T-helper 1 cell (primary cell): ENCODE measurements at places on chromosomes 4 and X.

DNA sequence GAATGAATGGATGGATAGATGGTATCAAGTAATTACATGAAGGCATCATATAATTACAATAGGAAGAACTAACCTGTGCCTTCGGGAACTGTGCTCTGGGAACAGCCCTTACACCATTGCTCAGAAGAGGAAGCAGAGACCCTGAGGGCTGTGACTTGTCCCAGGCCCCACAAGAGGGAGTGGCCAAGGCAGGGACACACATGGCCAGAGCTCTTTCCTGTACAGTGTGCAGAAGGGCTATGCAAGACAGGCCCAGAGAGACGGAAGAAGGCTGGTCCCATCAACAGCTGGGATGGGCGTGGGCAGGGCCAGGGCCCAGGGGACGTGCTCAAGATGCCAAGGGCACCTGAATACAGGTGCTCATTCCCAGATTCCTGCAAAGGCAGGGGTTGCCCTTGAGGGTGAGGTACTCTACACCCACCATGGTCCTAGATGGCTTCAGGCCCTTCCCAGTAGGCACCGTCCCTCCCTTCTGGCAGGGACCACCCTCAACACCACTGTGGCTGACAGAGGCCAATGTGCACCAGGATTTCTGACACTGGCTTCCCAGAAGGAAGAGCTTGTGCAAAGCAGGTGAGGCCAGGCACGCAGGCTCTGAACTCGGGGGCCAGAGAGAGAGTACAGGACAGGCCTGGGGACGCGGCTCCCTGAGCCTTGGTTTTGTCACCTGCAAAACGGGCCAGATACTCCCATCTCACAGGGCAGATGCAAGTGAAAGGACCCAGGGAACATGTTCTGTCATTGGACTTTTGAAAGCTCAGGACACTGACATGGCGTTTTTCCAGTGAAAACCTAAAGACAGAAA, 1.7 kb downstream of the EVC2 start:
- DNase-seq: no peak

DNA sequence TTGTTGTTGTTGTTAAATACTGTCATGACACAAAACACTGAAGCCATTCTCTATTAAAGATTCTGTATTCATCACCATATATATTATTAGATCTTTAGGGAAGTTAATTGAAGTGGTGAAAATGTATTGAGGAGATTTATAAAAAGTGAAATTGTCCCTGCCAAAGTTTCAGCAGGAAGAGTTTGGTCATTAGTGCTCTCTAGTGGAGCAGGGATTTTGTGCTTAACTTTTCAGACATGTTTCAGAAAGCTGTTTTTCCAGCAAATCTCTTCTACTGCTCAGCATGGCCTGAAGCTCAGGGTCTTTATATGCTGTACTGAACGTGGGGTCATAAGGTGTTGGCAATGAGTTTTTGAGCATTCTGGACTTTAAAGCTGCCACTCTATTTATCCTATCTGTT, 36.7 kb upstream of the CXXC4 start:
- no peak for DNase-seq

GRCh38 chrX:153864101-153864500, 21.9 kb downstream of the L1CAM start:
- DNase-seq: no peak

GRCh38 chr4:6134612-6135220, 65.6 kb downstream of the JAKMIP1 start:
- no peak for DNase-seq

DNA sequence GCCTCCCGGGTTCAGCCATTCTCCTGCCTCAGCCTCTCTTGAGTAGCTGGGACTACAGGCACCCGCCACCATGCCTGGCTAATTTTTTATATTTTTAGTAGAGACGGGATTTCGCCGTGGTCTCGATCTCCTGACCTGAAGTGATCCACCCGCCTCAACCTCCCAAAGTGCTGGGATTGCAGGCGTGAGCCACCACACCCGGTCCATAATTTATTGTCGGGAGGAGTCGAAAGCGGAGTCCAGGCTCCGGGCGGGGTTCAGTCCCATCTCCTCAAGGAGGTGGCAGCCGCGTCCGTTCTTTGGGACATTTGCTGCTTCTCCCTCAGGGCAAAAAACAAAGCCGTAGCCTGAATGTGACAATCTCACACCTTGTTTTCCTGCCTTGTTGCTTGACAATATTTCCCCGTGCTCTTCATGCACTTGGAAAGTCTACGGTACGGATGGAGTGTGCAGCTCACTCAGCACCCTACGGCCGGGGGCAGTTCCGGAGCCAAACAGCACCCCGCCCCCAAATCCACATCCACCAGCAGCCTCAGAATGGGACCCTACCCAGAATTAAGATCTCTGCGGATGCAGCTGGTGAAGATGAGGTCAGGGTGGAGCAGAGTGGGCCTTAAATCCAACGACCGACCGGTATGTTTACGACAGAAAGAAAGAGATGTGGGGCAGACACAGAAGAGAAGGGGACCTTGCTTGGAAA, 9.6 kb downstream of the GTPBP6 start:
- DNase-seq: no peak

DNA sequence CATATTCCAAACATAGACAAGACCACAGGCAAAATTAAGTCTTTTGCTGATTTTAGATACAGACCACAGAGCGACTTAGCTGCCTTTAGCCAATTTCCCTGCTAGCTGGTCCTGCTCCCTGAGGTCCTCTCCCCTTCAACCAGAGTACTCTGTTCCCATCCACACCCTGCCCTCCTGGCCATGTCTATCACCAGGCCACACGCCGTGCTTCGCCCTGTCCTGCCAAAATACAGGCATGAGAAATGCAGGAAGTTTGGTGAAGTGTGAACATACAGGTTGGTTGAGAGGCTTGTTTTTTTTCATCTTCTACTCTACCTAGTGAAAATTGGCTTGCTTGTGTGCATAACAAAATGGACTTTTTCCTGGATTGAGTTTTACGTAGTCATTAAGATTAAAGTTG, 226.2 kb upstream of the TENM3 start:
- no peak for DNase-seq

DNA sequence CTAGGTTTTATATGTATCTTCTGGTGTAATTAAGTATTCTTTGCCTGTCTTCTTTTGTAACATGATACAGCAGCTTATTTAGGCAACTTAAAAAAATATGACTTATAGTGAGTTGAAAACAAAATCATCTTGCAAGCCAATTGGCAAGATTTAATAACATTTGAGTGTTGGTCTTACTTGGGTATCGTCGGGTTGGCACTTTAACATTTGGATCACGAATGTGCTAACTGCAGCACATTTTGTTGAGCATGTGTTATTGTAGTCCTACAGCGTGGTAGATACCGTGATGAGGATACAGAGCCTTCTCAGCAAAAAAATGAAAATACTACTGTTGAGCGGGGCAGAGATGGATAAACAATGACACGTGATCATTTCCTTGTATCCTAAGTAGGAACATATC, 295.3 kb downstream of the ARHGAP10 start:
- no peak for DNase-seq

GRCh38 chr4:84901173-84901572, 65.3 kb downstream of the WDFY3 start:
- DNase-seq: no peak

GRCh38 chr4:53782458-53782845, 191.2 kb upstream of the LNX1 start:
- no peak for DNase-seq

GRCh38 chr4:47819178-47819577, 18.7 kb downstream of the CORIN start:
- no peak for DNase-seq

DNA sequence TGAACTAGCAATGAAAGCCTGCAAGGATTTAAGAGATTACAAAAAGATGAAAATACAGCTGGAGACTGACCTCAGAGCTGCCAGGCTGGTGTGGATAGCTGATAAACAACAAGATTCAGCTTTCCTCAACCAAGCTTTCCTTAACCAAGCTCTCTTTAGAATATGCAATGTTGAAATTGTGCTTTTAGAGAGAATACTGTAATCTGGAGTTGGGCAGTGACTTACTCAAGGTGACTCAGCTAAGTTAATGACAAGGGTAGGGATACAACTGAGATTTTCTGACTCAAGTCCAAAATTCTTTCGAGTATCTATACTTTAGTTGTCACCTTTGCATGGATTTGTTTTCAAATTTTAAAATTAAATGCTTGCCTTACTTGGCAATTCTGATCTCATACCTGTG, 98.0 kb downstream of the AMMECR1 start:
- no peak for DNase-seq

GRCh38 chr4:79743014-79743413, 330.0 kb downstream of the ANTXR2 start:
- DNase-seq: no peak

DNA sequence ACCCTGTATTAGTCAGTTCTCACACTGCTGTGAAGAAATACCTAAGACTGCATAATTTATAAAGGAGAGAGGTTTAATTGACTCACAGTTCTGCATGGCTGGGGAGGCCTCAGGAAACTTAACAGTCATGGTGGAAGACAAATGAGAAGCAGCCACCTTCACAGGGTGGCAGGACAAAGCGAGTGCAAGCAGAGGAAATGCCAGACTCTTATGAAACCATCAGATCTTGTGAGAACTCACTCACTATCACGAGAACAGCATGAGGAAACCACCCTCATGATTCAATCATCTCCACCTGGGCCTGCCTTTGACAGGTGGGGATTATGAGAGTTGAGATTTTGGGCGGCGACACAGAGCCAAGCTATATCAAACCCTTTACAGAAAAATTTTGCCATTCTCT, 722.4 kb downstream of the RAB28 start:
- no peak for DNase-seq

GRCh38 chr4:42331040-42331439, 66.2 kb upstream of the SHISA3 start:
- DNase-seq: no peak

DNA sequence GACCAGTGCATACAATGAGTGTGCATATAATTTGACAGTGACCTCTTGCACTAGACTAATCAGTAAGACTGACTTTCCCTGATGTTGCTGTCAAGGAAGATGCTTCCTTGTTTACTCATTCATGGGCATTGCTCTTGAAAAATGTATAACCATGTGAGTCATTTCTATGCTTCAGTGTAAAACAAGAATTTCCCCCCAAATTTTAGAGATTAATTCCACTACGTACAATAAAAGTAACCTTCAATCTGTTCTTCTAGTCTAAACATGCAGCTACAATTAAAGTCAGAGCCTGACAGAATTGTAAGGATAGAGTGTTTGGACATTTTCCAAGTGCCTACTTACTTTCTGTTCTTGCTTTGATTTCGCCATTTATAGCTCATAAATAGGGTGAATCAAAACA, 935.7 kb downstream of the RAPGEF2 start:
- no peak for DNase-seq

GRCh38 chrX:117990438-117990837, 126.2 kb downstream of the KLHL13 start:
- DNase-seq: no peak

DNA sequence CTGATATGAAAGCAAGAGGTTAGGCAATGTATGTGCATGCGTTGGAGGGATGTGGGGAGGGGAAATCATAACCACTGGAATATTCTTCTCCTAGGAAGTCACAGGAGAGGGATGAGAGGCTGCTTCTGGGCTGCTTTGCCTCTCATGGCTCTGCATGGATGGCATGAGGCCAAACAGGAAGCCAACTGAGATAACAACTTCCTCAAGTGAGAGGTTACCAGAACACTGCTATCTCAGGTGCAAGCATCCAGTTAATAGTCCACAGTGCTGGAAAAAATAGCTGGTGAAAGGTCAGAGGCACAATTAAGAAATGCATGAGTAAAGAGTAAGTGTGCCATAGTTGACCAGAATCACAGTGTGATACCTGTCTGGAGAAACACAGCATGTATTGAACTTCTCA, 113.3 kb downstream of the ELOVL6 start:
- no peak for DNase-seq

DNA sequence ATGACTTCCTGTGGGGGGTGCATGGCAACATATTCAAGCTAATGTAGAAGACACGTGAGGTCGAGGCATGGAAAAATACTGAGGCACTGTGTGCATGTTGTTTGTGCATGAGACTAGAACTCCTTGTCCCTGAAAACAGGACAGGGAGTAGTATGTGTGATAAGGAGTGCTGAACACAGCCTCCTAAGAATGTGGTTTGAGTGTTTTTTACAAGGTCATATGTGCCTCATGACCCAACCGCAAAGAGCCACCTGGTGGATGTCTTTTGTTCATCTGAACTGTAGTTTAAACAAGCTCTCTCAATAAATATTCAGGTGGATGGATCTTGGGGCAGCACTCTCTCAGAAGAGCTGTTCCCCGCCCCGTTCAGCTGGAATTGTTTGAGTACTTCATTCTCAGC, 226.6 kb downstream of the NLGN4X start:
- DNase-seq: no peak

DNA sequence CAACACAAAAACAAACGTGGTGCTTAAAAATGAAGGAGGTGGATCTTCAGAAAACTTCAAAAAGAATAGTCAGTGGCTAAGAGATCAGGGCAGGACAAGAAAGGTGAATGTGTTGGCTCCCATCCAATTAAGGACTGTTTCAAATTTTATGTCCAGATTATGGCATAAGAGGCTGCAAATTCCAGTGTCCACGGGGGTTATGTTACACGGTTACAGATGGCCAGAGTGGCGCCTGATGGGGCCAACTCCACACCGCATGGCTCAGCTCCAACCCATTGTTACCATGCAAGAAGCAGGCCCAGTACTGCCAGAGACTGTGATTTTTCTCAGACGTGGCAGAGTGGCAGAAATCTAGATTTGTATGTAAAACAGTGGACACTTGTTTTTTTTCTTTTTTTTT, 168.4 kb upstream of the TENM3 start:
- no peak for DNase-seq

DNA sequence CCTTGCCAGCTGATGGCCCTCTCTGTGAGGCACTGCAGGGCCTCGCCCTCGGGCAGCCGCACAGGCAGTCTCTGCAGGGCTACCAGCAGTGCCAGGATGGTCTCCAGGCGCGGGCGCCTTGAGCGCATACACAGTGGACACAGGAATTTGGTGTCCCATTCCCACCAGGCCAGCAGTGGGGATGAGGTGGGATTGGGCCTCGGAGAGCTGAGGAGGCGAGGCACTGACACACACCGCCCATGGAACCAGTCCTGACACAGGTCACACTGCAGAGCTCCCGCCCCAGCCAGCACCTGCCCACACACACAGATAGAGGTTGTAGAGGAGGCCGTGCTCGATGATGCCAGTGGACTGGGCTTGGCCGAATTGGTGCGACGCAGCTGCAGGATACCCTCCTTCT, 30.7 kb downstream of the KDM5C start:
- no peak for DNase-seq

DNA sequence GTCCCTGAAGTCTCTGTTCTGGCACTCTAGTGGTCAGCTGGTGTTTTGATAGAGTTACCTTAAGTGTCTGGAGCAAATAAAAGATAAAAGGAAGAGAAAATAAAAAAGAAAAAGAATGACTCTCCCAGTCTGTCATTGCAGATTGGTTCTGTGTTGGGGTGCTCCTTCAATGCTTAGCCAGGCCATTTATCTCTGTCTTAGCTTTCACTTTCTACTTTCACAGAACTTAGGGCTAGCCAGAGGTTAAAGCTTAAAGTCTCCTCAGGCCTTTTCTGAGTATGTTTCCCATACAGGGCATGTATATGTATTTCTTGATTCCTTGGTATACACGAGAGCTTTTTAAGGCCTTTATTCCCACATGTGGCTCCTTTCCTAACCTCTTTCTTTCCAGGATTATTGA, 83.1 kb upstream of the TEX13D start:
- DNase-seq: no peak

GRCh38 chr4:169314906-169315305, 44.1 kb upstream of the SH3RF1 start:
- no peak for DNase-seq
